ENCODE measurements at places on chromosomes 6 and 20. TPM values are rescaled to one million over a fixed set of nuclear protein-coding genes. Genes with fewer than 3 reads are reported as not detected.

ZFP57 gene
- not detected for total RNA-seq

BPIFB1 gene
- 0.10 TPM for total RNA-seq

GPR63 gene
- total RNA-seq = 0.95 TPM

DNA sequence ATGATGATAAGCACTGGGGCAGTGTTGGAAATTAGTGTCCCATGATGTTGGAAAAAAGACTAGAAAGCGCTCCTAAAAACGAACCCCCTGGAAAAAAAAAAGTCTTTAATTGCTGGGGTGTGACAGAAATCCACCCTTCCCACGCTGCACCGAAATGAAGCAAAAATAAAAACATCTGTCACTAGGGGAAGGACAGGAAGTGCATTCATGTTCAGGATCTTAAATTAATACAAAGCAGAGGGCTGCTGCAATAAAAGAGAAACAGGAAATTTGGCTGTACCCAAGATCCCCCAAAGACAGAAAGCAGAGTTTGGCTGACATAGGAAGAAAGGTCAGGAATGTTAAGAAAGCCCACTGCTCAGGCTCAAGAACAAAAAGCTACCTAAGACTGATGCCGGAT lies 333.9 kb downstream of the TBC1D32 start:
- H3K27me3 ChIP-seq = no peaks in the 10 kb centered on the region
- H3K27ac ChIP-seq = no peak overlapping the region
- no peaks in the 10 kb centered on the region for H3K4me1 ChIP-seq
- no peak for DNase-seq

PI16 gene
- total RNA-seq = not detected

BIRC7 gene
- total RNA-seq = 9.0 TPM

GABRR1 gene
- total RNA-seq = not detected

DNA sequence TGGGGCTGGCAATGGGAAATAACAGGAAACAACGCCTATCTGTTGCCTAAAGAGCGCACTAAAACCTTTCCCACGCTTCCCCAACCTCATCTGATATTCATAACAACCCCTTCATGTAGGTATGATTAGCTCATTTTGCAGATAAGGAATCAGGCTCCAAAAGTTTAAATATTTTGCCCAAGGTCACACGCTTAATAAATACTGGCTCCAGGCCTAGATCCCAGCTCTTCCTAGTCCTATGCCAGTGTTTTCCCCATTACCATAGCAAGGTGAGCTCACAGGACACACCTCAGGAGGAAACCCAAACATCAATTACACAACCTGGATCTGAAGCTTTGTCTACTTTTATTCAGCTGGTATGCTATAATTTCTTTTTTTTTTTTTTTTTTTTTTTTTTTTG lies 19.6 kb downstream of the MBOAT1 start:
- DNase-seq = no peak
- no peak overlapping the region for H3K4me3 ChIP-seq
- H3K36me3 ChIP-seq = no peaks in the 10 kb centered on the region
- no peak overlapping the region for H3K27ac ChIP-seq
- H3K4me1 ChIP-seq = no peaks in the 10 kb centered on the region
- no peaks in the 10 kb centered on the region for H3K27me3 ChIP-seq

DNA sequence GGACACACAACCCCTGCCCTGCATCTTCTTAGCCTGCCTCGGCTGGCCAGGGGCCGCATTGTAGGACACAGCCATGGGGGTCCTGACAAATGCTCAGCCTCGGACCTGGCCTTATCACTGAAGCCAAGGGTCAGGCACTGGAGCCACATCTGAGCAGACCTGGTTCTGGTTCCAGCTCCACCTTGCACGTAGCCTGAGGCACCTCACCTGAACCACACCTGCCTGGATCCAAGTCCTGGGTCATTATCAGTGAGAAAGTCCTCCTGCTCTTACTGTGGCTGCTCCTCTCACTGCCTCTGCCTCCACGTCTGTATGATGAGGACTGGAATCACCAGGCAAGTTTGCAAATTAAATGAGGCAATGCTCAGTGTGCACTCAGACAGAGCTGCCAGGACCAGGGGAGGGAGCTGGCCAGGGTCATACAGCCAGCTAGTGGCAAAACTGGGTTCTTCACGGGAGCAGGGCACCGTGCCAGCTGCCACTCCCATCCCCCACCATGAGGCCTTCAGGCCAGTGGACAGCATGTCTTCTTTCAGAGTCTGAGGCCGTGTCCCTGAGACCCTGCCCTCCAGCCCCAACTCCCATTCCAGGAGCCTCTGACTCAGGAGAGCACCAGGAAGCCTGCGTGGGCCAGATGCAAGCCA lies 40.2 kb downstream of the MRPL14 start:
- H3K36me3 ChIP-seq = no peaks in the 10 kb centered on the region
- H3K4me1 ChIP-seq = no peaks in the 10 kb centered on the region
- no peak overlapping the region for H3K27ac ChIP-seq
- no peak for DNase-seq
- no peaks in the 10 kb centered on the region for H3K27me3 ChIP-seq

PTCHD4 gene
- total RNA-seq = not detected

DNA sequence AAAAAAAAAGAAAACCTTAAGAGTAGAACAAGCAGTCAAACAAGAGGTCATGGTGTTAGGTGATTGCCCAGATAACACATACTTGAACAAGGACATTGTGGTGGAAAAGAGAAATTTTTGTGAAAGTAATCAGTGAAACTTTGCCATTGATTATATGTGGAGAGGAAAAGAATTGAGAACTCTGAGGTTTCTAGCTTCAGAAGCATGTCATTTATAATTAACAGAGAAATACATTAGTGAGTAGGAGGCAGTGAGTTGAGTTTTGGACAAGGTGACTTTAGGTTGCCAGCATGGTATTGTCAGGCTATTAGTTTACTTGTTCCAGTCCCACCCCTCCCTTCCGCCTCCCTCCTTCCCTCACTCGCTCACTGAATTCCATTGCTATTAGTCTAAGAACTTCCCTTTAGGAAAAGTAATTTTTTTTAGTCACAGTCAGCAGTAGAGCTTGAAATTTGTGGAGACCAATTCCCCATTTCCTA lies 17.2 kb downstream of the TAB2 start:
- peaks cover 51% of the 10 kb centered on the region for H3K4me1 ChIP-seq
- no peak overlapping the region for H3K4me3 ChIP-seq
- no peaks in the 10 kb centered on the region for H3K36me3 ChIP-seq
- DNase-seq = no peak
- no peak overlapping the region for H3K27ac ChIP-seq

DNA sequence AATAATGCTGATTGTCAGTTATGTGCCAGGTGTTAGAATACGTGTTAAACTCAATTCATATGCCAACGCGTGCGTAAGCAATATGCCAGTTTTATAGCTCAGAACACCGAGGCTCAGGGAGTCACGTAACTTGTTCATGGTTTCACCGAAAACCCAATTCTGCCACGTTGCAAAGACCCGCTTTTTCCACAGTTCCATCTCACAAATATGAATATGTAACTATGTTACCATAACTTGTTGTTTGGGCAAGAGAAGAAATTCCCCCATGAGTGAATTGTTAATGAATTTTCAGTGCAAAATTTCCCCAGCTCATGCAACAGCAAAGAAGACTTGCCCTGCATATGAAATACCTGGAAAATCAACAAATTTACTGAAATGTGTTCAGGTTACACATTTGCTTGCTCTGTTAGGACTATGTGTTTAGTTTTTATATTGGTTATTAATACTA lies 30.1 kb downstream of the SF3B5 start:
- H3K4me1 ChIP-seq = peaks cover 6% of the 10 kb centered on the region
- H3K27ac ChIP-seq = no peak overlapping the region
- H3K36me3 ChIP-seq = no peaks in the 10 kb centered on the region
- peaks cover 37% of the 10 kb centered on the region for H3K27me3 ChIP-seq

GRCh38 chr20:51647674-51648570 lies 105.4 kb upstream of the NFATC2 start:
- H3K27ac ChIP-seq = no peak overlapping the region
- H3K27me3 ChIP-seq = no peaks in the 10 kb centered on the region
- peaks cover 3% of the 10 kb centered on the region for H3K4me1 ChIP-seq
- no peak overlapping the region for H3K4me3 ChIP-seq

GRCh38 chr6:156777577-156778453 lies 637 bp downstream of the ARID1B start:
- no peak for DNase-seq
- no peaks in the 10 kb centered on the region for H3K36me3 ChIP-seq
- H3K4me1 ChIP-seq = peaks cover 39% of the 10 kb centered on the region
- H3K27me3 ChIP-seq = no peaks in the 10 kb centered on the region

DNA sequence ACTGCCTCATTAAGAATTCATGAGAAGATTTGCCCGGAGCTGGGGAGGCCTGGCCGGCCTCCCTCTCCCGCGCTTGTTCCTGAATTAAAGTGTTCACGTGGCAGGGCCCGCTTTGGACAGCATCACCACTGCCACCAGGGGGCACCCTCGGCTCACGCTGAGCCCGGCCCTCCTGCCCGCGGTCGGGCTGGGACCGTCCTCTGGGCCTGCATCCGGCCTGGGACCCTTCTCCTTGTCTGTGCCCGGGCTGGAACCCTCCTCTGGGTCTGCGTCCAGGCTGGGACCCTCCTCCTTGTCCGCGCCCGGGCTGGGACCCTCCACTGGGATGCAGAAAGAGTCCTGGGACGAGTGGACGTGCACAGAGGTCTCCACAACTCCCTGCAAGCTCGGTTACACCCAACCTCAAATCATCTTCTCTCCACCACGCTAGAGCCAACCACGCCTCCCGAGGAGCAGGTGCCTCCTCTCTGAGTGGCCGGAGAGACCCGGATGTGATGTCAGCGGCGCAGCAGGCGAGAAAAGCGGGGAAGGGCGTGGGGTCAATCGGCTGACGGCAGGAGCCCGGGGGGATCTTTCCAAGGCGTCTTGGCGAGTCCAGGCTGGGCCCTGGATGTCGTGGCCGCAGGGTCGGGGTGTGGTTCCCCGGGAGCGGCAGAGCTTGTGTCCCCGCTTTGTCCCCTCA lies 50.9 kb upstream of the DACT2 start:
- no peak overlapping the region for H3K27ac ChIP-seq
- no peaks in the 10 kb centered on the region for H3K27me3 ChIP-seq
- H3K4me1 ChIP-seq = peaks cover 6% of the 10 kb centered on the region
- H3K4me3 ChIP-seq = no peak overlapping the region

- no peak overlapping the region for H3K4me3 ChIP-seq
- no peaks in the 10 kb centered on the region for H3K36me3 ChIP-seq
- H3K27me3 ChIP-seq = no peaks in the 10 kb centered on the region
- H3K27ac ChIP-seq = no peak overlapping the region
- 0 out of 2 replicates have a peak, but pooled peaks cover 4% of the 10 kb centered on the region for H3K4me1 ChIP-seq
These were observed 67.3 kb downstream of the STK35 start for GRCh38 chr20:2168946-2169345.

HNF4A gene
- 0.28 TPM for total RNA-seq

- no peak overlapping the region for H3K27ac ChIP-seq
- H3K27me3 ChIP-seq = peaks cover 2% of the 10 kb centered on the region
- peaks cover 2% of the 10 kb centered on the region for H3K4me1 ChIP-seq
- H3K36me3 ChIP-seq = no peaks in the 10 kb centered on the region
- DNase-seq = no peak
- H3K4me3 ChIP-seq = peak overlapping the region; percentile 42
These were observed 55.9 kb upstream of the RREB1 start for GRCh38 chr6:7051780-7052442.

GRCh38 chr6:2794171-2794730 lies 29.1 kb downstream of the WRNIP1 start:
- H3K27me3 ChIP-seq = no peaks in the 10 kb centered on the region
- DNase-seq = no peak
- no peak overlapping the region for H3K4me3 ChIP-seq
- peaks cover 13% of the 10 kb centered on the region for H3K4me1 ChIP-seq
- no peaks in the 10 kb centered on the region for H3K36me3 ChIP-seq

GRCh38 chr6:90483956-90484355 lies 102.9 kb downstream of the MAP3K7 start:
- no peak for DNase-seq
- peaks cover 3% of the 10 kb centered on the region for H3K4me1 ChIP-seq
- no peak overlapping the region for H3K4me3 ChIP-seq
- H3K27ac ChIP-seq = no peak overlapping the region

BANF2 gene
- total RNA-seq = not detected

GRCh38 chr6:11917951-11918738 lies 94.0 kb upstream of the HIVEP1 start:
- no peak overlapping the region for H3K4me3 ChIP-seq
- no peaks in the 10 kb centered on the region for H3K36me3 ChIP-seq
- no peak overlapping the region for H3K27ac ChIP-seq

SIRPD gene
- total RNA-seq = not detected

RAB23 gene
- 25.5 TPM for total RNA-seq

ADGRB3 gene
- 0.10 TPM for total RNA-seq

NKX2-2 gene
- total RNA-seq = not detected

- H3K27me3 ChIP-seq = no peaks in the 10 kb centered on the region
- no peaks in the 10 kb centered on the region for H3K36me3 ChIP-seq
- H3K4me3 ChIP-seq = no peak overlapping the region
These were observed 48.4 kb upstream of the IYD start for GRCh38 chr6:150320442-150320841.

- peaks cover 25% of the 10 kb centered on the region for H3K4me1 ChIP-seq
- peaks cover 2% of the 10 kb centered on the region for H3K36me3 ChIP-seq
- no peak overlapping the region for H3K4me3 ChIP-seq
- DNase-seq = no peak
- H3K27me3 ChIP-seq = no peaks in the 10 kb centered on the region
These were observed 2.7 kb downstream of the HIVEP1 start for GRCh38 chr6:12014873-12015149.

DNA sequence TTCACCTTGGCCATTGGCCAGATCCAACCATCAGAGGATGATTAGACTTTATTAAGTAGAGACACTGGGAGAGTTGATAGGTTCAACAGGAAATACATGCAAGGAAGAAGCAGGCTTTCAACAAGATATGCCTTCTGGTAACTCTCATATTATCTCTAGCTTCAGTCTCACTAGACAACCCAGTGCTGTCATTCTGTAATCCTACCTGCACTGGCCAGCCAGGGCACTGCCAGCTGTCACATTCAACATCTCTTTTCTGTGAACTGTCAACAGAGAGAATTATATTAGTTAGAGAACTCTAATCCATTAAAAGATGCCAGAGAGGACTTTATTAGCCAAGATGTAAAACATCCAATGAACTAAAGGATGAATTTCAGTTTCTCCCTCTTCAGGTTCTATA lies 337.9 kb upstream of the JAG1 start:
- no peak overlapping the region for H3K4me3 ChIP-seq
- H3K4me1 ChIP-seq = no peaks in the 10 kb centered on the region
- H3K27ac ChIP-seq = no peak overlapping the region
- H3K27me3 ChIP-seq = no peaks in the 10 kb centered on the region

DNA sequence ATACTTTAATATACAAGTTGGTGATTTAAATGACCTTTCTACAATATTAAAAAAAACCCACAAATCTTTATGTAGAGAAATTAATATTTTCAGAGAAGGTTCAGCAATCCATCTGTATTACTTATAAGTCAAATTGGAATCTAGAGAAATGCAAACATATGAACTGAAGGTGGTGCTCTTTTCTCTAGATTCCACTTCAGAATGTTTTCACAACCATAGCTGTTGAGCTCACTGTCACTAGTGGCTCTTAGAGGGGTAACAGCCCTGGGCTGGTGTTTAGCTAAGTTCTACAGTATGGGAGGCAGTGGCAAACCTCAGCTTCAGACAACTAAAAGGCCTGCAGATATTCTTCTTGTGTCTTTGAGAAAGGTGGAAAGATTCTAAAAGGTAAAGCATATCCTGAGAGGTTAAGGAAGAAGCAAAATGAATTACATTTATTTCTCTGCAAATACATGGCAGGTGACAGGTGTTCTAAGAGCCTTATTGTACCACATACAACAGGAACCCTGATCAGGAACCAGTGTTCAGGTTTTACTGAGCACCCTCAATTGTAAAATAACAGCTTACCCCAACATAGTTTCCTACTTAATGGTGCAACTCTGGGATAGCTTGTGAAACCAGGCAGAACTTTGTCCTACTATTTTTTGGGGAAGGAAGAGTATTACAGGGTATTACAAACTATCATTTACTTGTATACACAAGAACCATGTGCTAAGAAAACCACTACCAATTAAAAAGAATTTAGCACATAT lies 56.6 kb upstream of the SAMHD1 start:
- no peaks in the 10 kb centered on the region for H3K4me1 ChIP-seq
- no peaks in the 10 kb centered on the region for H3K36me3 ChIP-seq
- no peak overlapping the region for H3K27ac ChIP-seq
- DNase-seq = no peak
- H3K4me3 ChIP-seq = no peak overlapping the region
- H3K27me3 ChIP-seq = no peaks in the 10 kb centered on the region
